NCI-H524 treated with DMSO at 0.1 percent for 48 hours (cell line): ENCODE measurements at places on chromosomes 7 and 10.

DNA sequence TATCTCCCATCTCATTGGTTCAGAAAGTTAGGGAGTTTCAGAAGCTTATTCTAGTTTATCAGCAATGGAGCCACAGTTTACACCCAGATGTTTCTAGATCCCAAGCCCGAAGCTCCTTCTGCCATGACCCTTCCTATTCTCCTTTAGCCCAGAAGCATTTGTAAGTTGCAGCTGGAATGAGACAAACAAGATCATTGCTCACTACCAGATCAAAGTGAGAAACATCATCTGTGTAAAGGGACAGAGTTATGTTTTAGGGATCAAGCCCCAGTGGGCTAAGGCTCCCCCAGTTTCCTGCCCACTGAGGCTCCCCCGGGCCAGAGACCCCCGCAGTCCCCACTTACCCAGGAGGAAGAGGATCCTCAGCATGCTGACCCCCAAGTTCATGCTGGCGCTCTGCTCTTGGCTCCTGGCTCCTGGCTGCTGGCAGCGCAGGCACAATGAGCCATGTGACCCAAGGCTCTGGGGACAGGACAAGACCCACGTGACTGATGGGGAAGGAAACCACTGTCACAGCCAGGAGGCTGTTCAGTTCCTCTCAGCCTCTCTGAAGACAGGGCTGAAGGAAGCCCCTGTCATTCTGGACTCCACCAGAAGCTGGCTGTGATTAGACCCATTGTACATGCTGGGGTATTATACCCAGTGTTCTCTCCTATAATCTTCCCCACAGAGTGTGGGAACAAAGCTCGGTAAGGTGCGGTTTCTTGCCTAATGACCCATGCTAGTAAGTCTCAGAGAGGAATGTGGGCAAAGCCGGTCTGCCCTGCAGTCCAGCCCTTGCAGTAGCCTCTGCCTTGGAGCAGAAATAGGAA, at the start of gene TMEM273:
Gene TMEM273 (minus strand): TSS at position 442 of the 812 bp plus-strand sequence. CDS start 55 bp downstream, at position 387.
- DNase-seq = no peak

DNA sequence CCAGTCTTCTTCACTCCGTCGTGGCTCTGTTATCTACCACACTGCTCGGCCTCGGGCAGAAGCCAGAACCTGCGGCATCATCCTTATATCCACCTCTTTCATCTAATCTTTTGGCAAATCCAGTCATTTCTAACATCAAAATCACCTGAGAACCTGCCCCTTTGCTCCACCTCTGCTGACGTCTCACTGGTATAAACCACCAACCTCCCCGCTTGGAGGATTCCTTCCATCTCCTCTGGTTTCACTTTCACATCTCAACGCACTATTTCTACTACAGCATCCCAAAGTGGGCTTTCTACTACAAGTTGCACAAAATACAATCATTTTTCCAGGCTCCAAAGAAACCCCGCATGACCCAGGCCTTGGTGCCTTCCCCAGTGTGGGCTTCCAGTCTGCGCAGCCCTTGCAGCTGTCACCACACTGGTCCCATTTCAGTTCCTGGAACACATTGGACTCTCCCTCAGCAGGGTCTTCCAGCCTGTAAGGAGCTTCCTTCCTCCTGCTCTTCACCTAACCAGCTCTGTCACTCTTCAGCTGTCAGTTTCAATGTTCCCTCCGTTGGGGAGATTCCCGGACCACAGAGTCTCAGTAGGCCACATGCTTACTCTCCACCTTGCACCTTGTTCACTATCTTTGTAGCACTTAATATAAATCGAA, 85.0 kb downstream of the PRKCQ start:
- DNase-seq = no peak

DNA sequence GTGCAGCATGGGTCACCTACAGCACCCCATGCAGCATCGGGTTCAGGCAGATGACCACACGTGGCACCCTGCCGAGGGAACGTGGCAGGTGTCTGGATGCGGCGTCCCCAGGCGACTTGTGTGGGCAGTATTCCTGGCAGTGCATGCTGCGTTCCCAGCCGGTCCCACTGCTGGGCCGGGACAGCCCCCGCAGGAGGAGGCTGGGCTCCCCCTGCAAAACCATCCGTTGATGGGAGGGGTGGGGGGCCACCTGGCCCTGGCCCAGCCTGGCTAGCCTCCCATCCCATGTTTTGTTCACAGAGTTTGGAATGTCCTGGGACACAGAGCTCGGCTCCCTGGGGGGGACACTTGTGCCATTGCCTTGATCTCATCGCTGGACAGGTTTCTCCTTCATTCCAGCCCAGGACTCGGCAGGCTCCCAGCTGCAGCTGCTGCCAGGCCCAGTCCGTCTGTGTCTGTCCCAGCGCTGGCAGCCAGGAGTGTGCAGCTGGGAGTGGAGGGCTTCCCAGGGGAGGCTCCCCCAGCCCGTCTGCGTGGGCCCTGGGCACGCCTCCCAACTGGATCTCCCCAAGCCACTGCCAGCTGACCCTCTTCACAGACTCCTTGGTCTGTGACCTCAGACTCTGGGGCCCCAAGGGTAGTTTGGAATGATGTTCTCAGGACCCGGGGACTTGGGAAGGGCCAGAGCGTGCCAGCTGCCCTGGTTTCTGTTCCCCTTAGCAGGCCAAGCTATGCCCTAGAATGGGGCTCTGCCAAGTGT, 32.6 kb downstream of the TMEM270 start:
- no peak for DNase-seq

DNA sequence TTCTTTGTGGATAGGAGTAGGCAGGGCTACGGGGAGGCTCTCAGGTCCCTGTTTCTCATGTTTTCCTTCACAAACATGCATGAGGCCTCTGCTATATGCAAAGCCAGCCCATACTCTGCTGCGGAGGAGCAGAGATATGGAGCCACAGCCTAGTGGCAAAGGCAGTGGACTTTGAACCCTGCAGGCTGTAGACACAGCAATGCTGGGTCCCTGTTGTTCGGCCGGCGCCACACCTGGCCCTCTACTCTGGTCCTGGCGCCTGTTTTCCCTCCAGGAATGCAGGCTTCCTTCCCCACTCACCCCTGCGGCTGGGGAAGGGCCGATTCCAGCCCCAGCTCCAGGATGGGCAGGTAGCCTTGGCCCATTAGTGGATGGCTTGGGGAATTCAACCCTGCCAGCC, 11.5 kb downstream of the CLRN3 start:
- no peak for DNase-seq

- DNase-seq = no peak
Measured at GRCh38 chr10:118356628-118357027, 14.5 kb upstream of the FAM204A start.

DNA sequence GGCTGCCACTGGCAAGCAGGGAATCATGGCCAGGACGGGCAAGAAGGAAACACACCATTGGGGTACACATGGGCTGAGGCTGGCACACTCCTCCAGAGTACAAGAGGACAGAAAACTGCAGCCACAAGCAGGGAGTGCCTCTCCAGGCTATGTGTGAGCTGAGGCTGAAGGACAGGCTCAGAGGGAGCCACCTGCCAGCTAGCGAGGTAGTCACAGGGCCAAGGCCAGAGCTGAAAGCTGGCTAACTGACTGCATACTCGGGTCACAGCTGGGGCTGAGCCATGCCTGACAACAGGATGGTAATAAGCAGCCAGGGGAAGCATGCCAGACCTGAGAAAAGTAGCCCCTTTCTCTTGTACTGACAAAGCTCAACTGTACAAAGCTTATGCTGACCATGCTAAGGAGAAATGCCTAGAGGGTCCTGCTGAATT, 52.0 kb downstream of the KIF5B start:
- DNase-seq = no peak

DNA sequence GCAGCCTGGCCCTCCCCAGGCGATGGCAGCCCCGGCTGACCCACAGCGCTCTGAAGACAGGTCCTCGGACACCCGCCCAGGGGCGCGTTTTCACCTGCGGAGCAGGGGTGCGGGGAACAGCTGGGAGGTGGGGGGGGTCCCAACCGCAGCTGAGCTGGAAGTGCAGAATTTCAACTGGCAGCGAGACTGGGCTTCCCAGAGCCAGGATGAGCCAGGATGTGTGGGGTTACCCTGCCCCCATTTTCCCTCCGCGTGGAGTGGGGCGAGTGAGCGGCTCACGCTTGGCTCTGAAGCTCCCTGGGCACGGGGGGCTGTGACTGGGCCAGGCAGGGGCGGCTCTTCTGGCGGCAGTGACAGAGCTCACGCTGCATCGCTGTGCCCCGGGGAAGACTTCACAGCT, 70.2 kb downstream of the DNAJB6 start:
- DNase-seq = no peak

GRCh38 chr7:31263338-31263737, 77.2 kb downstream of the NEUROD6 start:
- DNase-seq = no peak

DNA sequence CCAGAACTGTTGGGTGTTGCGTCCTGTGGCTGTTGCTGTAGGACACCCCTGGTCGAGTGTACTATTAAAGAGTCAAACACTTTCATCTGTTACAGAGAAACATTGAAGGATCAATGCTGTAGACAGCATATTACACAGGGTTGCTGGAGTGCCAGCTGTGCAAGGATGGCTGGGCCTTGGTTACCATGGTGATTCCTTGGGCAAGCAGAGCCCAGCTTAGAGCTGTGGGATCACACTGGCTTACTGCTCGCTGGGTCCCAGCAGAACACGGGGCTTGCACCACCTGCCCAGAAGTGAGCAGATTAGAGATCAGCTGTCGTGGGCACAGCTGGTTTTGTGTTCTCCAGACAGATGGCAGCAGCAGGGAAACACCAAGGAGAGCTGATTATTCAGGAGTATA, 76.0 kb downstream of the GPR141 start:
- DNase-seq = peak; percentile 95

DNA sequence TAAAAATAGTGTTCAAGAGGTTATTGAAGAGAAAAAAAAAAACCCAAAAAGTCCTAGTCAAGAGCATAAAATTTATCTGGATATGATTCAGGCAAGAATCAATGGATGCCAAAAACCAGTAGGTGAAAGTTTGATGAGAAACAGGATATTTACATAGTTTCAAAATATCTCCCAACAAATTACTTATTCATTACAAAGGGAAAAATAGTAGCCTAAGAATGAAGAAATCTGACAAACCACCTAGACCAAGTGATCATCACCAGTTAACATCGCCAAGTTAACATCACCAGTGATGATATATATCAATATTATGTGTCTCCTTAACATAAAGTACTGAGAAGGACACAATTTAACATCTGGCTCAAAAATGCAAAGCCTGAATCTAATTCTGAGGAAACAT, 85.2 kb downstream of the RNLS start:
- DNase-seq = no peak

DNA sequence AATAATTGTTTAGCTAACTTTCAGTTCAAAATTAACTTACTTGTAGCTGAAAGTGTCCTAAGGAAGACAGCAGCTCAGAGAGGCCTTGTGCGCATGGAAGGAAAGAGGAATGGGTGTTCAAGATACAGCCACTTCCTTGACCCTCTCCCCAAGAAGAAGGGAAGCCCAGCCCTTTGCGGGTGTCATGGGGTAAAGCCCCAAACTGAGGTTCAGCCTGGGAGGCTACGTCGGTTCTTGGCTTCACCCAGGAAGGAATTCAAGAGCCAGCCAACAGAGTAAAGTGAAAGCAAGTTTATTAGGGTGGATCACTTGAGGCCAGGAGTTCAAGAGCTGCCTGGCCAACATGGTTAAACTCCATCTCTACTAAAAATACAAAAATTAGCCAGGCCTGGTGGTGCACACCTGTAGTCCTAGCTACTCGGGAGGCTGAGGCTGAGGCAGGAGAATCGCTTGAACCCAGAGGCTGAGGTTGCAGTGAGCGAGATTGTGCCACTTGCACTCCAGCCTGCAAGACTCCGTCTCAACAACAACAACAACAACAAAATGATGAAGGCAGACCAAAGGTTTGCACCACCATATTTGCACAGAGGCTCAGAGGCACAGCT, 15.9 kb downstream of the GPRIN2 start:
- DNase-seq = no peak

DNA sequence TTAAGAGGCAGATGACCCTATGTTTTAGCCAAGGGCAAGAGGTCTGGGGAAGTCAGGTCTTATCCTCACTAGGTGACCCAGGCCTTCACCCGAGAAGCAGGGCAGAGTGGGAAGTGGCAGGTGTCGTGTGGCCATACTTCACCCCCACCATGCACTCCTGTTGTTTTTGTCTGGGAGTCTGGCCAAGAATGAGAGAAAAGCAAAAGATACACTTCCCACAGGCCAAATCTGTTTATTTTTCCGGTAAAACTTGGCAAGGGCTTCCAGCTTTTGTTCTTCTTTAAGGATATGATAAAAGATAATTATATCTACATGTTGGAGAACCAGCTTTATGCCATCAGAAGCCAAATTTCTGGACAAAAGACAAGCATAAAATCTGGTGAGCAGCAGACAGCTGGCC, 137.4 kb upstream of the CDC14C start:
- no peak for DNase-seq

DNA sequence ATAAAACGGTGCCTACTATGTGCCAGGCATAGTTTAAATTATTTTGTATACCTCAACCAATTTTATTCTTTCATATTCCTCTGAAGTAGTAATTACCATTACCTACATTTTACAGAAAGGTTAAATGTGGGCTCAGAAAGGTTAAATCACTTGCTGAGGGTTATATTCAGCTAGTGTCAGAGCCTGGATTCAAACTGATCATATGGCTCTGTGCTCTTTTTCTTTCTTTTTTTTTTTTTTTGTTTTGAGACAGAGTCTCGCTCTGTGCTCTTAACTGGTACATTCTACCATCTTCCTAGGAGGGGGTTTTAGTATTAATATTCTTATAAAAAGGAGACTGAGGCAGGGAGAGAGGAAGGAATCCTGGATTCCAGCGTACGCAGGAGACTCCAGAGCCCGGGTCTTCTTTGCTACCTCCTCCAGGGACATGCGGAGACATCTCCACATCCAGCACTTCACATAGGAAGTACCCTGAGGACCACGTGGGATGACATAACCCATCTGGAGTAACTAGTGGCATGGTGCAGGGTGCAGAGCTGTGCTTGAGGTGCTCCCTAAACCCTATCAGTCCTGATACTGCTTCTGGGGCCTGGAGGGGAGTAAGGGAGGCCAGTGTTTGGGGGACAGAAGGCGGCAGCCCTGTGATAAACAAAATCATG, 29.6 kb upstream of the ATXN7L1 start:
- no peak for DNase-seq

DNA sequence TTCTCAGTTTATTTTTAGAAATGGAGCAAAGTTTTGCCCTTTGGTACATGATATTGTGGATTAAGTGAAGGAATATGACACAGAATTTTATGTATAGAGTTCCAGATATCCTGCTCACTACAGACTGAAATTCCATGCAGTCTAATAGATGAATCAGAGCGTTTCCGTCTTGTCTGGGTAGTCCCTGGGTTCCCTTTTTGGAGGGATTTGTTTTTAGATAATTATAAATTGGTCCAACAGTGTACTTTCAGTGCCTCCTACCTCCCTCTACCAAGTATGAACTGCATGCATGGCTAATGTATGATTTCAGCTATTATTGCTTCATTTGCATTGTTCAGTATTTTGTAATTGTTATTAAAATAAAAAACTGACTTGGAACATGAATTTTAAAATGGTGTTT, 74.4 kb downstream of the SEPTIN7 start:
- DNase-seq = no peak

DNA sequence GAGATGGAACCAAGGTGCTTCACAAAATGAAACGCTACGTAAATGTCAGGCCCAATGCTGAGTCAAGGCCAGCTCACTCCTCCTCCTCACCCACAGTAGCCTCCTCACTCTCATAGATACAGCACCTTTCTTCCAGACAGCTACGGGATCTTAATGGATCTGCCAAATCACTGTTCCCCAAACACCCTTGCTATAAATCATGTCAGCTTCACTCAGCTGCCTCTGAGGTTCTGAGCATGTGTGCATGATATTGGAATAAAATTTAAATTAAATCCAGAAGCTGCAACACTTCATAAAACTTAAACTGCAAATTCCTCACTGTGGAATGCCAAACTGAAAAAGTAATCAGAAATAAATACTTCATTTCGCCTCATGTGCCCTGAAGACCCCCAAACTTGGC, 14.7 kb upstream of the CPXM2 start:
- DNase-seq = no peak
